ENCODE measurements at places on chromosomes 5 and 9.

DNA sequence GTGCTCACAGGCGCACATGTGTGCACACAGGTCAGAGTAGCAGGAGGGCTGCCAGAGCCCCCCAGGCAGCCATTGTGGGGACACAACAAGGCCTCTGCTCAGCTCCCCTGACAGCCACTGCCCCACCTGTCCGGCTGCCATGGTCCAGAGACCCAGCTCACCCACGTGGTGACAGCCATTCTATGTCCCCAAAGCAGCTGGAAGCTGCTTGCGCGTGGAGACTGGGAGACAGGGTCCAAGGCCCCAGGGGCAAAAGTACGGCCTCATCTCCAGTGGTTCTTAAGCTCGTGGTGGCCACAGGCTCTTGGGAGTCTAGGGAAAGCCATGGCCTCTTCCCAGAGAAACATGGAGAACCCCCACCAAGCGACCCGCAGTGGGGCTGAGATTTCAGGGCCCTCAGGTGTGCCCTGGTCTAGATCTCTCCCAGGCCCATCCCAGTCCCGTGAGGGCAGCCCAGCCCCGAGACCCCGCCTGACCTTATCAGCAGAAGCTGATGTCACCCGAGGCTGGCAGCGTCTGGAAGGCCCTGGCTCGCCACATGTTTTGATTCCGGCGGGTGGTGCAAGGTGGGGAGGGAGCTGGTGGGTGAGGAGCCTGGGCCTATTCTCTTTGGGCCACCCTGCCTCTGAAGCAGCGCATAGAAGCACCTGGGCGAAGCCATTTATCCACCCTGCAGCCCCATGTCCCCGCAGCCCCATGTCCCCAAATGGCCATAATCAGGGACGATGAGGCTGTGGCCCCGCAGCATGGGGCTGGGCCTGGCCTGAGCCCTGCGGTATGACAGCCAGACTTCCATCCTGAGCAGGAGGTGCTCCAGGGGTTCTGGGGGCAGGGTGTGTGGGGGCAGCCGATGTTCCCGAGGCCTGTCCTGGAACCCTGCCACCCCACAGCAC lies 31.7 kb downstream of the GLT6D1 start:
- no peak for DNase-seq

GRCh38 chr5:145484158-145484557 lies 351.0 kb downstream of the PRELID2 start:
- no peak for DNase-seq

DNA sequence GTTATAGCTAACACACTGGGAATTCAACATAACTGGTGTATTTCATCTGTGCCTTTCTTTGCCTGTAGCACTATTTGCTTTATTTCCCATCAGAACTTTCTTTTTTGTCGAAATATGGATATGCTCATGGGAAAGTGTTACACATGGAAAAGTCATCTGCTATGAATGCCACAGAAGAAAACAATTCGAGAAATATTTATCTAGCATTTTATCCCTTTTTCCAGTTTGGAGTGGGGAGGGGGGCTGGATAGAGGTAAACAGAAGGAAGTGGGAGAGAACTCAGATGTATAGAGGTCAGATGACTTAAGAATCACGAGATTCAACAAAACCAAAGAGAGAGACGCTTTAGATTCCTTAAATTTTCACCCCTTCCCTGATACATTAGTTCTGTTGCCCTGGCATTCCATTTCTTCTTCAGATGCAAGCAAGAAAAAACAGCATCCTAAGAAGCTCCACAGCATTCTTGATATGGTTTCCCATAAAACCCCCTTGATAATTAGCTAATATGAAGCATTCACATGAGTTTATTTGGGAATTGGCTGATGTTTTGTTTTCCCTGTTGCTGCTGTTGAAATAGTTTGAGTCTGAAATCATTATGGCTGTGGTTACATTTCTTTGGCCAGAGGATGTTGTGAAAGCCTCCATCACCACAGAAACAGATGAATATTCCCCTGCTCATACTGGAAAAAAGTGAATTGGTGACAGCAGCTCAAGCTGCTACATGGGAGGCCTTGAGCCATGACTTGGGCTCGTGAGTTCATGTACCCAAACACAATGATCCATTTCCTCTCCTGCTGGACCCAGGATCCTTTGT lies 335.8 kb upstream of the DAB2 start:
- no peak for DNase-seq

GRCh38 chr9:127182901-127183746 lies 60.7 kb upstream of the ANGPTL2 start:
- no peak for DNase-seq

DNA sequence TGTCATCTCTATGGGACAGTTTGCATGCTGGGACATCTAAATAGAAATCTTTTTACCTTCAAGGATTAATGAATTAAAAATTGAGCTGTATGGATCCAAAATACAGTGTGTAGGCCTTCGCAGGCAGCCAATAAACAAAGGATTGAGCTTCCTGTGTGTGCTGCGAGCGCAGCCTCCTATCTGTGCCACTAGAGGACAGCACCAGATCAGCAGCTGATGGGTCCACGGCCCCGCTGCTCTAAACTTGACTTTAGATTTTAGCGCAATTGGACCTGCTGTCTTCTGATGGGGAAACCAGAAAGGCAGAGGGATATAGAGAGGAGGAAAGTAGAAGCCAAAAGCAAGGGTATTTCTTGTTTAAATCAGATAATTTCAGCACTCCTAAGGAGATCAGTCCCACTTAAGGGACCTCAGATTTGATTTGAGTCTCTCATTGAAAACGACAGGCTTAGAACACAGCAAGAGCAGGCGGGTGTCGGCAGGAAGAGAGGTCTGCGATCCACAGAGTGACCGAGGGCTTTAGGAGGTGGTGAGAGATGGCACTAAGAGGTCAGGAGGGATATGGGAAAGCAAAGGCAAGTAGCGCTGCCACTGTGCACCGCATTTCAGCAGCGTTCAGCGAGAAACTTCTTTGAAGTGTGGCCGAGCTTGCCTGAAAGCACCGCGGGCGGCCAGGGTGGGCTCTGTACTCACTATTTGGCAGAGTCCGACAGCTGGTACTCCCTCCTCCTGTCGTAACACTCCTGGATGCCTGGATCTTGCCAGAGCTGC lies 214.3 kb downstream of the GNA14 start:
- DNase-seq, result peak; percentile 32

DNA sequence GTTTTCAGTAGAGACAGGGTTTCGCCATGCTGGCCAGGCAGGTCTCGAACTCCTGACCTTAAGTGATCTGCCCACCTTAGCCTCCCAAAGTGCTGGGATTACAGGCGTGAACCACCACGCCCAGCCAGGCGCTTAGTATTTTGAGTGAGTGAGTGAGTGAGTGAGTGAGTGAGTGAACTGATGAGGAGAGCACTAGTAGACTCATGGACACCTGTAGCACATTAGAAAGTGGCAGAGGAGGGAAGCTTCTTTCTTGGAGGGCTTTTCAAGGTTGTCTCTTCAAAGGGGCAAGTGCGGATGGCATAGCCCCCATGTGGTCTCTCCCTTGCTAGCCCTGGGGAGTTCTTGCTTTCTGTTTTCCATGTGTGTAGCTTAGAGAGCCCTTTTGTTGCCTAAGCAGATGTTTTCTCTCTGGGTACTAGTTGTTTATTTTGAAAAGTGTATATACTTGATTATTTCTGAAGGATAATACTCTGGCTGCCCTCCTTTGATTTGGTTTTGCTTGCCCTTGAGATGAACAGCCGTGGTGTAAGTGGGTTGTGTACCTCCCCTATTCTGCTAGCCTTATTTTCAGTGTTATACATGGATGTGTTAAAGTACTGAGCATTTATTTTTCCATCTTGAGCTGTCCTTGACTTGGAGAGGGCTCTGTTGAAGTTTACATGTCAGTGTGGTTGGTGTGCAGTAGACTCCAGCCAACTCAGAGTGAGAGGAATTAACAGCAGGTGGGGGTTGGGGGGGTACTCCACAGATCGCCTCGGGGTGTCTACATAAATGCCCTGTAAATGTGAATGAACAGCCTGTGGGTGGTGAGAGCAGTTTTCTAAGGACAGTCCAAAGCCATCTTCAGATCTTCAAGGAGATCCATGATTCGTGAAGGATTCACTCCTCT lies 35.5 kb downstream of the PRRC2B start:
- DNase-seq, result no peak

- peak; percentile 88 for DNase-seq
Measured at GRCh38 chr5:172175263-172175719, 12.7 kb downstream of the STK10 start.

GRCh38 chr9:124018730-124019697 lies 7.4 kb downstream of the LHX2 start:
- no peak for DNase-seq

DNA sequence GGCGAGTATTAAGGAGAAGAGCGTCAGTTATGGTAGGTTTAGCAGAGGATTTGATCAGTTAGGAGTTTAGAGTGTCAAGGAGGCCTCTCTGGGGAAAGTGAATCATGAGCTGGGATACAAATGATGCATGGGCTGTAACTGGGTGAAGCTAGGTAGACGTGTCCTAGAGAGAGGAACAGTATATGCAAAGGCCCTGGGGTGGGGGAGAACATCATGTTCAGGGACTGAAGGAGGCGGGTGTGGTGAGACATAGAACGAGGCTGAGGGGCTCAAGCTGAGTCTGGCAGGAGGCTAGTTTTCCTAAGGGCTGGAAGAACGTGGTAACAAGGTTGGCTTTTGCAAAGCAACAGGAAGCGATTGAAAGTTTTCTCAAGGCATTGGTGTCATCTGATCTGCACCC lies 10.5 kb downstream of the TMEM268 start:
- no peak for DNase-seq

GRCh38 chr9:134604834-134605233 lies 36.8 kb upstream of the COL5A1 start:
- no peak for DNase-seq

DNA sequence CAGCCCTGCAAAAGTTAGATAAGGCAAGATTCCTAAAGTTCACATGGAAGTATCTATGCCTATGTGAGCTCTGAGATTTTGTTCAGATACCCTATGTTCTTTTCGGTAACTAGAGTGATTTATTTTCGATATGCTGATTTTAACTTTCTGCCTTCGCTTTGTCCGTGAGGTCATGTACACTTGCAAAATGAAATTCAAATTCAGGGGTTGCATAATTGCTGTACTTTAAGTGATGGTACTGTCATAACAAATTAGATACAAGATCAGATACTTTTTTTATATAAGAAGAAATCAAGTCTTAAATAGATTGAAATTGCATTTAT lies 350 bp upstream of the ECPAS start:
- no peak for DNase-seq

DNA sequence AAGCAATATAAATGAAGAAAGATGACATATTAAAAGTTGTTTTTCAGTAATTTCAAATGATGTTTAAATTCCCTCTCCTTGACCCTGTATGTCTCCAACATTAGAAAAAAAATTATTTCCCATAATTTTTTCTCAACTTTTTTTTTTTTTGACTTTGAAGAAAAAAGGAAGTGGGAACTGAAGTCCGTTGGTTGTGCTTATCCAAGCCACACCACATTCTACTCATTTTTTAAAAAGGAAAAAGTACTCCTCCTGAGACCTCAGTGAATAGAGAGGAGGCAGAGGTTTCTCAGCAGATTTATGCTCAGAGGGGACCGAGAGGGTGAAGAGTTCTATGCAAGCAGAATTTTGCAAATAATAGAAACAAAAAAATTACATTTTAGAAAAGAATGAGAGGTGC lies 123.3 kb downstream of the PCSK5 start:
- DNase-seq, result no peak
